EH (cell line): ENCODE measurements at places on chromosomes 3 and 15.

GRCh38 chr15:101115393-101115785 lies 136.5 kb downstream of the CHSY1 start:
- DNase-seq: no peak

DNA sequence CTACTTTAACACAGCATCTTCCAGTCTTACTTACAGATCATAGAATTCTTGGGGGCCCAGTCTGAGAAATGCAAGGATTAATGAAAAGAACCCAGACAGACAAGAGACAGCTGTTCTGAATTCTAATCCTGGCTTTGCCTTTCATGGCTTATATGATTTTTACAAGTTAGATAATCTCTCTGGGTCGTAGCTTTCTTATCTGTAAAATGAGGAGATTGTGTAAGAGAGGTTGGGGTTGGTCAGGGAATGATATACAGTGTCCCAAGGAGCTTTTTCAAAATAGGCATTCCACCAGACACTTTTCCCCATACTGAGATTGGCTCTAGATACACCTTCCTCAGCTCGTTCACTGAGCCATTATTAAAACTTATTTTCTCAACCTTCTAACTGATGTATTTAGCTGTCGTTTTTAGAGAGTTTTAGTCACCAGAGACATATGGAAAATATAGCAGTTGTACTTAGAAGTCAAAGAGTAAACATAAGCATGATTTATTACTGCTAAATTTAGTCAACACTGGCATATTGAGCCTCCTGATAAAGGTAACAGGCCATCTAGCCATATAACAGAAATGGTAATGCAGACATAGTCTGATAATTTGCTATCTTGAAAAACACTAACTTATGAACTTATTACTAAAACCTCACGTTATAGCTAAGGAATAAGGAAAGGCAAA lies 163.0 kb upstream of the MLF1 start:
- no peak for DNase-seq

GRCh38 chr15:45148076-45149059 lies 18.6 kb downstream of the DUOX1 start:
- peak; percentile 25 for DNase-seq

DNA sequence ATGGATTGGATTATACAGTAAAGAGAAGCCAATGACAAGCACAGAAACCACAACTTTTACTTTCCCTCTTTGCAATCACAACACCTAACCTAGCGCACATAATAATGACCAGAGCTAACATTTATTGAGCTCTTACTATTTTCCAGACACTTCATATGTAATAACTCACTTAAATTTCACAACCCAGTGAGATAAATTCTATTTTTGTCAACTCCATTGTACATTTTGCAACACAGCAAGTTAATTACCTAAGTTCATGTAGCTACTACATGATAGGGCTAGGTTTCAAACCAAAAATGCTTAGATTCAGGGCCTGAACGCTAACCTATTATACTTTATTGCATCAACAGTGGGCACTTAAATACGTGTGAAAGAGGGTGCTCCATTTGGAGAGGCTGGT lies 89.5 kb downstream of the GADL1 start:
- DNase-seq: no peak

DNA sequence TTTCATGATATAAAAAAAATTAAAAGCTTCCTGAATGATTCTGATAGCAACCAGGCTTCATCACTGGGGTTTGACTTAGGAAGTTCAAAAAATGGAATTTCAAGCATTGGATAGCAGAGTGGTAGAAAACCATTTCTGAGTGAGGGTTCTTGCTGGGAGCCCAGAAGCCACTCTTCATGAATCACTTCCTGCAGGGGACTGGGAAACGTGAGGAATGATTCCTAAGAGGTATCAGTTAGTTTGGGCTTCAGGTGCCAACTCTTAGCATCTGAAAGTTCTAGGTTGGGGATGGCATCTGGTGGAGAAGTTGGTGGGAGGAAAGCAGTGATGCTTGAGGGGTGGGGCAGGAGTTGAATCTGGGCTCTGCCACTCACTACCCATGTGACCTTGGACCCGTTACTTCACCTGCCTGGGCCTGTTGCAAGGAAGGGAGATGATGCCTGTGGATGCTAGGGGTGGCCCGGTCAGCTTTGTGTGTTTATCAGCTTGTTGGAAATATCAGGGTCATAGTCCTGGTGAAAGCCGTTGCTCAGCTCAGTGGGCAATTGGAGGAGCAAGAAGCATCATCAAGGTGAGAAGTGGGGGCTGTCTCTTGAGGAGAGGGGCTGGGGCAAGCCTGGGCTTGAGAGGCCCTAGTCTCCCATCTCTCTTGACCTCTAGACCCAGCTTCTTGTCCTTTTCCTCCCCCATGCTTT lies 37.0 kb upstream of the TNFAIP8L3 start:
- peak; percentile 35 for DNase-seq
